Activated CD4-positive, alpha-beta memory T cell treated with anti-CD3 and anti-CD28 coated beads for 36 hours (primary cell): ENCODE measurements at places on chromosomes 2 and 18.

DNA sequence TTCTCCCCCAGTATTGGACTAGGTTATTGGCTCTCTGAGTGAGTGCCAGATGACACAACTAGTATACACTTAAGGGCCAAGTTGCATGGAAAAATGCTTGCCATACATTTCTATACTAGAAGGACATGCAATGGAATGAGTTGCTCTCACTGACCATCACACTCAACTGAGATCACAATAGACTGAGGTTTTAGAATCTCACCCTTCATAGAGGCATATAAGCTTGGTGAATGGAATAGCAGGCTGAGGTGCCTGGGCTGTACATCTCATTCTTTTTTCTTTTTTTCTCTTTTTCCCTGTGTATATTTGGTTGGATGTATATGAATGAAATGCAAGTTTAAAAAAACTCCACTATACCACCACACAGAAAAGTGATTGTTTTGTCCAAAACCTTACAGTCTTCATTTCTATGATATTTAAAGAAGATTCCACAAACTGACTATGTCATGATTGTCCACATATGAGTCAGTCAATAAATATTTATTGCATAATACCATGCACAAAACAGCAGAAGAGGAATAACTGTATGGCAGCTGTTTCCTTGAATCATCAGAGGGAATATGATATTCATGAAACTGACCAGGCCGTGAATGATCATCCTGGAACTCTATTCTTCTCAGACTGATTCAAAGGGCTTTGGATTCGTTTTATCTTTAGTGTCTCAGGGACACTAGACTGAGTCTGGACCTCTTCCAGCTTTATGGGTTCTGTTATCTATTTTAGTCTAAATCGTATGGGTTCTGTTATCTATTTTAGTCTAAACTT, 122.6 kb upstream of the STK17B start:
- no peak for DNase-seq

DNA sequence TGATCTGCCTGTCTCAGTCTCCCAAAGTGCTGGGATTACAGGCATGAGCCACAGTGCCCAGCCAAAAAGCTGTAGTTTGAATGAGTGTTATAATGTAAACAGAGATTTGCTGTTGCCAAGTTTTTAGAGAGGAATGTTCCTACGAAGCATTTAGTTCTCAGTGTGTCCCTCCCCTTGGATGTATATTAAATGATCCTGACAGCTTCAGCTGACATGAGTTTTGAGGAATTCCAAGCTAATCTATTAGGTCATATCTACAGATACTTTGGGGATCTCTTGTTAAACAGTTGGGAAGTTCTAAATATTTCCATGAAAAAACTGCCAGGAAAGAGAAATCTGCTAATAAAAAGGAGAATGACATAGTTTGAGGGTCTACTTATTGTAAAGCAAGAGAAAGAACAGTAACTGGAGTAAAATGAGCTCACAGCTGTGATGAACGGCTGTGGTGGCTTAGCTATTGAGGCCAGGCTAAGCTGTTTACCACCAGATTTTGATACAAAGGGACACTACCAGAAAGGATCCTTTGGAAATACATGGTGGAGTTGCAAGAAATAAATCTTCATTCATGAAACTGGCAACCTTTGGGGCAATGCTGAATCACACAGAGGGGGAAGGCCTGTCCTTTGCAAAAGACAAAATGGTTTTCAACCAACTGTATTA, 2.6 kb upstream of the STON1 start:
- DNase-seq: no peak

- peak; percentile 53 for DNase-seq
These were observed at the start of gene SH3BP4 for GRCh38 chr2:234951664-234952269. Gene SH3BP4, plus strand, starts transcription at chr2:234952017. Its CDS starts 82,986 bp downstream, at chr2:235035003.

DNA sequence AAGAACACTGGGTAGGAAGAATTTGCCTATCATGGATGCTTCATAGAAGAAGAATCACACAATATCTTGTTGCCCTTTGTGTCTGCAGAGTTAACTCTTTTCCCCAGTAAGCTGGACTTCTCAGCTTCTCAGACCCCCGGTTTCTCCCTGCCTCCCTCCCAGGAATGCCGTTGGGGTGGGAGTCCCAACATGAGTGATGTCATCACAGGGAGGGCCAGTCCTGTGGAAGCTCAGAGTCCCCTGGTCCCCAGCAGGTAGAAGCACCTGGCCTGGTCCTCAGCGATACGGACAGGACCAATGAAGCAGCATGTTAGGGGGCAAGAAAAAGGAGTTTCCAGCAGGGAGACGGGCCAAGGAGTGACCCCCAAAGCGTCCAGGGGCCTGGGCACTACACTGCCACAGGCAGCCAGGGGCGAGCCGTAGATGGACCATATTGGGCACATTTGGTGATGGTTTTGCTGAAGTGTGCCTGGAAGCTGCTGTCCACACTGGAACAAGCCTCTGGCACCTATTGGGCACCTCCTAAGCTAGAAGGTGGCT, 235.9 kb upstream of the SMAD2 start:
- DNase-seq: no peak

GRCh38 chr2:233832869-233833311, 21.4 kb downstream of the HJURP start:
- DNase-seq: peak; percentile 8

- DNase-seq: no peak
These were observed 12.8 kb upstream of the PLA2R1 start for GRCh38 chr2:160075171-160075570.

- no peak for DNase-seq
These were observed 1152.8 kb upstream of the CELF4 start for GRCh38 chr18:38718365-38718901.

DNA sequence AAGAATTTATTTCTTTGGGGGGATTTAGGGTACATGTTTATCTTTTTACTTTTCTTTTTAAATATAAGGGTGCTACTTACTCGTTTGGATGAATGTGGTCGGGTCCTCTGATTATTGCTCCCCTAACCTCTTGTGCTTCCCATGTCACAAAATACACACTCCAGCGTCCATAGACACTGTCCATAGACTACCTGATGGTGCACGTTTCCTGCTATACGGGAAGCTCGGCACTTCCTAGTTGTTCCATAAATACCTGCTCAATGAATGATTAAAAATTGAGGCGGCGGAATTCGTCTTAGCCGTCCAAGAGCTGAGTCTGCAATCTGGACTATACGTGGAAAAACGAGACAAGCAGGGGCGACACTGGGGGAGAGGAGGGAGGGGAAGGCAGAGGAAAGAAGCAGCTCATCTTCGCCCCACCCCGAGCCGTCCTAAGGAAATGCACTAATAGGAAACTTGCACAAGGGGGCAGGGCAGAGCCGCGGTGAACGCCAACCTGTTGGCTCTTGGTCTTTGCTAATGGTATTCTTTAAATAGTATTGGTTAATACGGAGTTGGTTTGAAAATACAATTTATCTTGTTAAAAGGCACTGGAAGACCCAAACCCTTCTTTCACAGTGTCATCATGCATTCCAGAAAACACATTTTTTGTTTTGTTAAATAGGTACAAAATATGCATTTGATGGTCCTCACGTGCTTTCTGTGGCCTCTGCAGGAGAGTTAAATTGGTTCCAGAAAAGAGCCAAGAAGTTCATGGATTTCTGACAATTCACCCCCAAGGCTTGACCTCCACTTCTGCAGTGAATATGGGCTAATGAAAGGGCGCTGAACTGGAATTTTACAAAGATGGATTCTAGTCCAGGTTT, 73.0 kb upstream of the KCTD1 start:
- DNase-seq: peak; percentile 32

DNA sequence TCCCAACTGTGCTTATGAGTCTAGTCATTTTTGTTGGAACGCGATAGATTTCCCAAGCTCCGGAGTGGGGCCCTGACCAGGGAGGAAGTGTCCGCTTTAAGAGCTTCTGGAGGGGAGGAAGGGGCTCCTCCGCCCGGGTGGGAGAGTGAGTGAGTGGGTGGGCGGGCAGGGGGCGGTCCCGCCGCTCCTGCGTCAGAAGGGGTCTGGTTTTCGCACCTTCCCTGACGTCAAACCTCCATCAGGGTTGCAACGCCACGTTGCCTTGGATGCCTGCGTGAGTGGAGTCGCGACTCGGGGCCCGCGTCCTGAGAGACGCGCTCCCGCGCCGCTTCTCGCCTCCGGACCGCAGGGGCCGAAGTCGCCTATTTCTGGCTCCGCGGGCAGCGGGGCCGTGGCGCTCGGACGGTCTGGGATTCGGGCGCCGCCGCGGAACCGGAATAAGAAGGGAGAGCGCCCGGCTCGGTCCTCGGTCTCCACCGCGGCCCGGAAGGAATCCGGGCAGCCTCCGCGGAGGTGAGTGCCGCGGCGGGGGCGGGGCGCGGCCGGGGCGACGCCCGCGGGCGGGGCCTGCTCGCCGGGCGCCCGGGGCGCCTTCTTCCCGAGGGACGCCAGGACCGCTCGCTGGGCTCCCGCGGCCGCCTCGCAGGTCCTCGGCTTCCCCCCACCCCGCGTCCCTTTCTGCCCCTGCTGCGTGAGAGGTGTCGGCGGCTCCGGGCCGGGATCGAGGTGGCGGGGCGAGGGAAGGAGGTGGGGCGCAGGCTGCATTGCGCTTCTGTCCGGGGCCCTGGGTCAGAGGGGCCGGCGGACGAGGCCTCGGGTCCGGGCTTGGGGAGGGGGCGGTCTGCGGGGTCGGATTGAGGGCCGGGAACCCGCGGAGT, at the start of gene ZDBF2:
TSS of gene ZDBF2 (plus strand) at position 230 of the 878 bp plus-strand sequence. CDS start 7,187 bp downstream, outside the sequence.
- DNase-seq: peak; percentile 60

- no peak for DNase-seq
These were observed 506.9 kb downstream of the DPP10 start for GRCh38 chr2:114949228-114949804.

GRCh38 chr2:84908948-84909713, 3.7 kb downstream of the TMSB10 start:
- peak; percentile 55 for DNase-seq

DNA sequence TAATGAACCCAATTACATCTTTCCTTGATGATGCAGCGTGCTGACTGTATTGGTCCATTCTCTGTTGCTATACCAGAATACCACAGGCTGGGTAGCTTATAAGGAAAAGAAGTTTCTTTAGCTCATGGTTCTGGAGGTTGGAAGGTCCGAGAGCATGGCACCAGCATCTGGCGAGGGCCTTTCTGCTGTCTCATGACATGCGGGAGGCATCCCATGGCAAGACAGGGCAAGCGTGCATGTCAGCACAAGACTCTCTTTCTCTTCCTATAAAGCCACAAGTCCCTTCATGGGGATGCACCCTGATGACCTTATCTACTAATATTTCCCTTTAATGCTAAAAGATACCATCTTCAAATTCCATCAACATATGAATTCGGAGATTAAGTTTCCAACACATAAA, 122.8 kb upstream of the FHL2 start:
- DNase-seq: no peak

DNA sequence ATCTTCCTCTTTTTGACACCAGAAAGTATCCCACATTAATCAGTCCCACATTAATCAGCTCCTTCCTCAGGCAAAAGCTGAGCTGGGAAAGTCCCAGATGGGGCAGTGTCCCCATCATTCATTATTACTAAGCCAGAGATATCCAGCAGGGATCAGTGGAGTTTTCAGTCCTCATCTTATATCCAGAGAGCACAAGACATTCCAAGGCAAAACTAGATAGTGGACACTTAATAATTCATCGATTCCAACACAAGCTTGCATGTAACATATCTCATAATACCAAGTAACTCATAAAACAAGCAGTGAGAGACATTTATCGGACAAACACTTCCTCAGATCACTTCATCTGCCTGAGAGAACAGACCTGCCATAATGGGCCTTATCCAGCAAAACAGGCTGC, 53.1 kb downstream of the MCFD2 start:
- no peak for DNase-seq

GRCh38 chr18:40018266-40018665, 1936.8 kb upstream of the PIK3C3 start:
- DNase-seq: no peak

DNA sequence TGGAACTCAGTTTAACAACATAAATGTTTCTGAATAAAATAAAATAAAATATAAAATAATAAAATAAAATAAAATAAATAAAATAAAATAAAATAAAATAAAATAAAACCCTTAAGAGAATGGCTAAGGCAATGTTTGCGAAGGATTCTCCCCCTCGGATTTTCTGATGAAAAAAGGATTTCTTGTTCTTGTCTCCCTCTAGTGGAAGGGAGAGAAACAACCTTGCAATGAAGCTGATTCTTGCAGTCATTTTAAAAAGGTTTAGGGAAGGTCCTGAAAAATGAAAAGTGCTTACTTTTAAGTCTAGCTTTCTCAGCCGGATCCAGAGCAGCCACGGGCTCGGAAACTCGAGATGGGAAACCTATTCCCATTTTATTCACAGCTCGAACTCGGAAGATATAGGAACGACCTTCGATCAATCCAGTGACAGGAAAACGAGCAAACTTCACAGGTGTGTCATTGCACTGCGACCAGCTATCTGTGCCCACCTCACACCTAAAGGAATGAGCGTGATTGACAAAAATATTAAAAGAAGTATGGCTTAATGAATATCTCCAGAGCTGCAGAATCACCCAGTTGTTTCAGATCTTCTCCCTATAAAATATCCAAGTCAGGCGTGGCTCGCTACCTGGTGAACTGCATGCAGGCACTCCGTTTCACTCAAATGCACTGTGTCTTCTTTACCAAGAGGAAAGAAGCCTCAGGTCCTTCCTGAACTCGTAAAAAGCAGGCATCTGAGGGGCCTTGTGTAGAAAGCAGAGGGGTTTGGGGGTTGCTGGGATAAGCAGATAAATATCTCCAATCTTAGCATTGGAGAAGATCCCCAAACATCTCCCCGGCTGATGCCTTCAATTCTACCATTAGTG, 68.1 kb downstream of the MYOM1 start:
- no peak for DNase-seq

- peak; percentile 23 for DNase-seq
These were observed 135.6 kb upstream of the LGALSL start for GRCh38 chr2:64318476-64318748.

- DNase-seq: no peak
These were observed 580.9 kb downstream of the PLCL1 start for GRCh38 chr2:198385326-198385725.

DNA sequence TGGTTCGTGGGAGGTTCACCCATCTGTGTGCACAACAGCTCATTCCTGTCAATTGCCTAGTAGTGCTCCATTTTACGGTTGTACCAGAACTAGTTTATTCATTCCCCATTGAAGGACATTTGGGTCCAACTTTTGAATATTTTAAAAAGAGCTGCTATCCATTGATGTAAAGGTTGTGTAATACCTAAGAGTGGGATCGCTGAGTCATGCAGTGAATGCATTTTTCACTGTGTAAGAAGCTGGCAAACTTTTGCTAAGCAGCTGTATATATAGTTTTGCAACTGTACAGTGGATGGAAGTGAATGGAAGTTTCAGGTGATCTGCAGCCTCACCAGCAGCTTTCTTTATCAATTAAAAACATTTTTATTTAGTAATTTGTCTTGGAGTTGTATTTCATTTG, 104.5 kb downstream of the DCDC2C start:
- no peak for DNase-seq

GRCh38 chr18:24727685-24728084, 267.2 kb downstream of the HRH4 start:
- no peak for DNase-seq
